ENCODE measurements at places on chromosomes 13 and 19. TPM values are rescaled to one million over a fixed set of nuclear protein-coding genes. Genes with fewer than 3 reads are reported as not detected.
A peak's percentile ranks its signal among the peaks of the same experiment; 100 is the strongest.

SIGLEC12 gene
- total RNA-seq = 0.43 TPM

SHD gene
- not detected for total RNA-seq

GRCh38 chr13:21753117-21753729 lies 82.3 kb downstream of the FGF9 start:
- no peak for DNase-seq

- no peak for DNase-seq
Observed at GRCh38 chr19:38907670-38908069, 4.3 kb downstream of the CCER2 start.

GRCh38 chr19:1923319-1923718 lies 17.7 kb upstream of the CSNK1G2 start:
- DNase-seq = no peak

DNA sequence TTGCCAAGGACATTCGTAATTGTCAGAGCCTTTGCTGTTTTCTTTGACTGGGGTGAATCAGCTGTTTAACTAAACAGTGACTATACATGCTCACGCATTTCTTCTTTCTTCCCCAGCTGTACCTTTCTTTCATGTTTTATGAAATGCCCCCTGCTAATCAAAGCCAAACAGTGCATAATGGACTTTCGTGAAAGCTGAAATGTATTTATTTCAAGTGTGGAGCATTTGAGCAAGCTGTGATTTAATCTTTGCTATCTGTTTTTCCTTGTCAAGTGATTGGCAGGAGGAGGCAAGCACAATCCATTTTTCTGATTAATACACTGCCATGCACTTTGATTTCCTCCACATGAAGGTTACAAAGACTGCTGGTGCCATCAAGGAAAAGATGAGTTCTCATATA lies 831.7 kb upstream of the SPRY2 start:
- no peak for DNase-seq

DNA sequence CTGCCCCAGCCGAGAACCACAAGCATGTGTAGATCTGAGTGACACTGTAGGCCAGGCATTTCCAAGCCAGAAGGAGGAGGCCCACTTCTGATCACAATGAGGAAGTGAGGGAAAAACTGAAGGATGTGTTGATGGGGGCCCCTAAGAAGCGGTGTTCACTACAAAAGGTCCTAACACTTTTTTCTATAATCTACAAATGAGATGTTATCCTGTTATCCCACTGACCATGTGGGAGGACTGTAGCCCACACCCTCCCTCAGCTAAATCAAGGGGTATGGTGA lies 99.0 kb upstream of the MCF2L start:
- DNase-seq = no peak

RFPL4AL1 gene
- not detected for total RNA-seq

GRCh38 chr13:47708386-47708785 lies 292.7 kb downstream of the SUCLA2 start:
- no peak for DNase-seq

ANO8 gene
- 33.2 TPM for total RNA-seq

- DNase-seq = no peak
Observed at GRCh38 chr19:48600679-48601417, 5.7 kb upstream of the SPACA4 start.

THSD1 gene
- 2.9 TPM for total RNA-seq

- DNase-seq = no peak
Observed at GRCh38 chr13:40352380-40352778, 314.1 kb downstream of the FOXO1 start.

- DNase-seq = no peak
Observed at GRCh38 chr13:68369739-68370138, 1139.6 kb upstream of the PCDH9 start.

DNA sequence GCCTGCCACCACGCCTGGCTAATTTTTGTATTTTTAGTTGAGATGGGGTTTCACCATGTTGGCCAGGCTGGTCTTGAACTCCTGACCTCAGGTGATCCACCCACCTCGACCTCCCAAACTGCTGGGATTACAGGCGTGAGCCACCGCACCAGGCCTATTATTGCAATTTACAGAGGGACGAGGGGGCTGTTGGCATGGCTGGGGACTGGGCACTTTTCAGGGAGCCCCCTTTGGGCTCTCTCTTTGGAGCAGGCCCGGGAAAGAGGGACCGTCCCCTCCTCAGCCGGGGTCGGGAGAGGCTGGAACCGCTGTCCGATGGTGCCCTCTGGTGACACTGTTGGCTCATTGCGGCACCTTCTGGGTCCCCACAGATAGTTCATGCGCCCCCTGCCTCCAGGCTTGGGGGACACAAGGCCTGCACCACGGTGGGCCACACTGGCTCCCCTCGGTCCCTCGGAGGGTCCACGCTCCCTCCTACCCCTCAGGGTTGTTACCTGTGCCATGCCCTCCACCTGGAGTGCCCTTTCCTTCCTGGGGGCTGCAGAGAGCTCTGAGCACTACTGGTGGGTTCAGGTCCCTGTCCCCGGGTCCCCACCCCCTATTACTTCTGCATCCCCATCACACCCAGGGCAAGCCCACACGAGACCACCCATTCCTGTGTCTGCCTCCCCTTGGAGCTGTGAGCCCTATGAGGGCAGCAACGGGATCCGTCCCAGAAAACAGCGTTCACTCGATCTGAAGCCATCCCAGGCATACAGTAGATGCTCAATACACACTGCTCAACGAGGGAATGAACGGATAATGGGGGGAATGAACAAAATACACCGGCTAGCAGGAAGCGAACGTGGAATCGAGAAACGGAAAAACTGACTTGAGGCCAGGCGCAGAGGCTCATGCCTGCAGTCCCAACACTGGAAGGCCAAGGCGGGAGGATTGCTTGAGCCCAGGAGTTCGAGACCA lies 12.5 kb downstream of the FEM1A start:
- DNase-seq = no peak

SLC6A16 gene
- total RNA-seq = 0.86 TPM

DNA sequence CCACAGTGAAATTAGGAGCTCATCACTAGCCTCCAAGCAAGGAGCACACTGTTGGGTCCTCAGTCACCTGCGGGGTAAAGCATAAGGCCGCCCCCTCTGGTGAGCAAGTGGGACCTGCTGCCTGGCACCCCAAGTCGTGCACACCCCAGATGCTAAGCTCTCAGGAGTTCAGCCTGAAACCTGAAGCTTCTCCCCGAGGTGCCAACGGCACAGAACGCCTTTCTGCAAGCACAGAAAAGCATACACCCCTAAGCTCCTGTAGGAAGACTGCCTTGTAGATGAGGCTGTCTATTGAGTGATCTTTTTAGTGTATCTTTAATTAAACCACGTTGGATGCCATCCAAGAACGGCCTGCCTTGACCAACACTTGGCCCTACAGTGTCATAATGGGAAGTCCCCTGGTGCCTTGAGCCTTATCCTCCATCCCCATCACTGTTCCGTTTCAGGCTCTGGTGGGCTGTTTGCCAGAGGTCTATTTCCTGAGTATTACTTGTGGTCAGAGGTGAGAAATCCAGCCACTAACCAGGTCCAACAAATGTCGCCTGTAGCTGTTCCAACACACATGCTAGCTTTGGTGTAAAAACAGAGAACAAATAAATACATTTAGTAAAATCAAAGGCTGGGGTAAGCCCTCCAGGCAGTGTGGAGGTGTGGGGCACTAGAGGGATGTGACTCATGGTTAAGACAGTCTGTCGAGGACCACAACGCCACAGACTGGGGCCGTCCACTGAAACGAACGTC lies 44.8 kb downstream of the C13orf42 start:
- no peak for DNase-seq

LAIR2 gene
- total RNA-seq = not detected

DNA sequence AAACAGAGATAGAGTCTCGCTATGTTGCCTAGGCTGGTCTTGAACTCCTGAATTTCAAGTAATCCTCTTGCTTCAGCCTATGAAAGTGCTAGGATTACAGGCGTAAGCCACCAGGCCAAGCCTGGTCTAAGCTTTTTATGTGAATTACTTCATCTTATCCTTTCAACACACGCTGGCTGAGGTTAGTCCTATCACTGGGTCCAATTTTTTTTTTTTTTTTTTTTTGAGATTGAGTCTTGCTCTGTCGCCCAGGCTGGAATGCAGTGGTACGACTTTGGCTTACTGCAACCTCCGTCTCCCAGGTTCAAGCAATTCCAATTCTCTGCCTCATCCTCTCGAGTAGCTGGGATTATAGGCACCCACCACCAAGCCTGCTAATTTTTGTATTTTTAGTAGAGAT lies 10.4 kb downstream of the MYO1F start:
- DNase-seq = no peak

GPR12 gene
- total RNA-seq = not detected

GRIK5 gene
- 9.8 TPM for total RNA-seq

FXYD5 gene
- 88.4 TPM for total RNA-seq

DNA sequence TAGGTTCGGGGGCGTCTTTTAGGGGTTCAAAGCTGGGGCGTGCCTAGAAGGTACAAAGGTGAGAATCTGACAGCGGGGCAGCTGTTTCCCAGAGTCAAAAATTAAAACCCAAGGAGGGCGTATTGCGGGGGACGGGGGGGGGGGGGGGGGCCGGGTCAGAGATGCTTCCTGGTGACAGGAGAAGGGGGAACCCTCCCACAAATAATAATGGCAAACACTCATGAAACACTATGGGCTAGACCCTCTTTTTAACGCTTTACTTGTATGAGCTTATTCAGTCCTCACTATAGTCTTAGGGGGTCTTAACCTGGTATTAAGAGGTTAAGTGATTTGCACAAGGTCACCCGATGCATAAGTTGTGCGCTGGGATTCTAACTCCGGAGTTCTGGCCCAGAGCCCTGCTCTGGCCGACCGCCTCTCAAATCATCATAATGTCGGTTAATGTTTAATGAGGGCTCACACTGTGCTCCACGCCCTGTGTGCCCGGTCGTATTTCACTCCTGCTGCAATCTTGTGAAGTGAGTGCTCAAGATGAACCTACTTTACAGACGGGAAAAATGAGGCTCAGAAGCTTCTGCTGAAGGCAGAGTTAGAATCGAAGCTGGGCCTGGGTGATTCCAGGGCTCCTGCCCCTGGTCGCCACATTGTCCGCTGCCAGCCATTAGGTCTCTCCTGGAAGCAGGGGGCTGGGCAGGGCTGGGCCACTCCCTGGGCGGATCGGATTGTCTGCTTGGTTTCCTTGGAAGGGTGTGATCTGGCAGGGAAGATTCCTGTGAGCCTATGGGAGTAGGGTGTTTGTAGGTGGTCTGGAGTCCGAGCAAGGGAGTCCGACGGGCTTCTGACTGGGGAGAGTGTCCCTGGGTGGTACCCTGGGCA lies 964 bp downstream of the PAK4 start:
- peak; percentile 79 for DNase-seq
